Stimulated activated CD8-positive, alpha-beta memory T cell treated with anti-CD3 and anti-CD28 coated beads, Interleukin-12 subunit alpha, Interleukin-12 subunit beta, amount 100 ng/mL, for 1 hour (primary cell): ENCODE measurements at places on chromosomes 7 and 10.

GRCh38 chr7:132179080-132179430 lies 397.2 kb downstream of the PLXNA4 start:
- no peak for DNase-seq

- DNase-seq, result peak; percentile 7
Measured at GRCh38 chr10:132360766-132361447, 28.9 kb downstream of the LRRC27 start.

DNA sequence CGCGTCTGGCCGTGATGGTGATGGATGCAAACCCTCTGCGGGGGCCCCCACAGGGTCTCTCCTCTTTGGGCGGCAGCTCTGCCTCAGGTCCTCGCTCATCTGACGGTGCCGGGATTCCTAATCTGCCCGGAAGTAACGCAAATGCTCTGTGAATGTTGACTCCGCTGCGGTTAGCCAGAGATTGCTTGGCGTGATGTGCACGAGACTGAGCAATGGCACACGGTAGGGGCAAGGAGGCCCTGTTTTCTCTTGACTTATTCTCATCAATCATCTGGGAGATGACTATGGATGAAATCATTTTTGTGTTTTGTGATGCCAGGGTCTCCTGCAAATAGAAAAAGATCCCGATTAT lies 116.5 kb upstream of the ADAM12 start:
- no peak for DNase-seq

GRCh38 chr10:72108830-72109635 lies 20.7 kb upstream of the SPOCK2 start:
- no peak for DNase-seq

- no peak for DNase-seq
Measured at GRCh38 chr10:53579773-53580172, 807.2 kb upstream of the MBL2 start.

DNA sequence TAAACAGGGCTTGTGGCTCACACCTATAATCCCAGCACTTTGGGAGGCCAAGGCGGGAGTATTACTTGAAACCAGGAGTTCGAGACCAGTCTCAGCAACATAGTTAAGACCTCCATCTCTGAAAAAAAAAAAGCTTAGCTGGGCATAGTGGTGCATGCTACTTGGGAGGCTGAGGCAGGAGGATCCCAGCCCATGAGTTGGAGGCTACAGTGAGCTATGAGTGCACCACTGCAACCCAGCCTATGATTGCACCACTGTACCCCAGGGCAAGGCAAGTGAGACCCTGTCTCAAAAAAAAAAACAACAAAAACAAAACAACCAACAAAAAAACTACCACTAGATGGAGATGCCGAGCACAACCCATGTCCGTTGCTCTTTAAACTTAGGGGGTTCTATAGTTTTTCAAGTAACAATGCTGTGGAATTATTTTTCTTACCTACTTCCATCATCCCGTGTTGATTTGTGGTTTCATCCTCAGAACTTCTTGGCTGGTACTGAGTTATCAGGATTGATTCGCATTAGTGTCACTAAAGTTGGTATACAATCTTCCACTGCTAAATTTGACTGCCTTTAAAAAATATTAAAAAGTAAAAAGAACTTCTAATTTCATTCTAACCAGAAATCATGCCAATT lies 12.2 kb upstream of the REPIN1 start:
- no peak for DNase-seq

DNA sequence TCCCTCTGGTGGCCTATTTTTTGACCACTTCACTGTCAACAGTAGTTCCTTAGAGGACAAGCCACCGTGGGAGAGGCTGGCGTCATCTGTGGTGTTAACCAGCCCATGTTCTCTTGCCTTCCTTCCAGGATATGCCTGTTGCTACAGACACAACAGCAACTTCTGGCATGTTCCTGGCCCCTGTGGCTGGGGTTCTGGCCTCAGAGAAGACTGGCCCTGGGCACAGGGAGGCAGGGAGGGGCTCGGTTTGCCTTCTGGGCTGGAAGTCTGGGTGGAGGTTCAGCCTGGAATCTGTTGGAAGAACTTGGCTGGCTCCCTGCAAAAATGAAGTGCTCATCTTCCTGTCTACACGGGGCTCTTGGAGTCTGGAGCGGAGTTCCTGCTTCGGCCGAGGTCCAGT lies 25.7 kb downstream of the GOLGA7B start:
- DNase-seq, result no peak

GRCh38 chr7:147811923-147812322 lies 778.6 kb upstream of the C7orf33 start:
- no peak for DNase-seq

GRCh38 chr10:103912759-103913158 lies 5.2 kb downstream of the STN1 start:
- no peak for DNase-seq

DNA sequence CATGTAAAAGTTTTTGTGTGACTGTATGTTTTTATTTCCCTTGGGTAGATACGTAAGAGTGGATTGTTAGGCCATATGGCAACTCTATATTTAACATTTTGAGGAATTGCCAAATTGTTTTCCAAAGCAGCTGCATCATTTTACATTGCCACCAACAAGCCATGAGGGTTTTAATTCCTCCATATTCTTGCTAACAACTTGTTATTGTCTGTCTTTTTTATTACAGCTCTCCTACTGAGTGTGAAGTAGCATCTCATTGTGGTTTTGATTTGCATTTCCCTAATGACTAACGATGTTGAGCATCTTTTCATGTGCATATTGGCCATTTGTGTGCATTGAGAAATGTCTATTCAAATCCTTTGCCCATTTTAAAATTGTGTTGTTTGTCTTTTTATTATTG lies 94.9 kb downstream of the CARD11 start:
- DNase-seq, result no peak

DNA sequence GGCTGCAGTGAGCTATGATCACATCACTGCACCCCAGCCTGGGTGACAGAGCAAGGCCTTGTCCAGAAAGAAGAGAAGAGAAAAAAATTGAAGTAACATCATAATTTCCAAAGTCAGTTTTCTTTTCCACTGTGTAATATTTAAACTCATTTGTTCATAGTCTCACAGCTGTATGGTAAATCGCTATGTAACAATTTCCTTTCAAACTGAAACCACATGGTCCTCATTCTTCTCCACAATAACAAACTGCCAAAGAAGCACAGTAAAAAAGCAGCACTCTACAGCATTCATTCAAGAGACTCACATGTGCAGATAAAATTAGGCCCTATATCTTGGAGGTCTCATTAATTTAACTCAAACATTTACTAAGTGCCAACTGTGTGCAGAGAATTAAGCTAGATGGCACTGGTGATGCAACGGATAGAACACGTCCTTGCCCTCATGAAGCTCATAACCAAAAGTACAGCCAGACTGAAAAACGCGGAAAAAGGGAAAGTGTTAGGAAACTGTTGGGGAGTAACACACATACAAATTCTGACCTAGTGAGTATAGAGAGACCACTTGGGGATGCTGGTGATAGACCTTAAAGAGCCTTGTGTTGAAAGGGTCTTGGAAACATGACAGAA lies 174.0 kb upstream of the KCTD7 start:
- DNase-seq, result no peak

DNA sequence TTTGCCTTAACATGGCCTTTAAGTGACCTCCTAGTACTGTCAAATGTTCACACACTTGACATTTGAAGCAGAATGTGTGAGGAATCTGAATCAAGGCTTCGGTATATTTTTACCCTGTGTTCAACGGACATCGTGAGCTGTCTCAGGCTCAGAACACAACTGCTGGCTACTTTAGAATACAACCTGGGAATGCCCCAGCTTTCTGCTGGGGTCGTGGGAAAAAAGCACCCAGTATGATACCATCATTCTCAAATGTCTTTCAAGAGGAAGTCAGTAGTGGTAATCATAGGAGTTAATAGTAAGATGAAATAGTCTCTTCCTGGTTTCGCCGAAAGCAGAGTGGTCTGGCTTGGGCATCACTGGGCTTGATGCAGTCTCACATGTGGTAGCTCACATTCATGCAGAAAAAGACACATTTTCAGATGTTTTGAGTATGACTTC lies 67.2 kb downstream of the CREB5 start:
- DNase-seq, result no peak

GRCh38 chr7:41701068-41701941 lies 1.6 kb downstream of the INHBA start:
- no peak for DNase-seq

- DNase-seq, result no peak
Measured at GRCh38 chr7:147803606-147804005, 787.0 kb upstream of the C7orf33 start.

GRCh38 chr7:37081436-37081835 lies 357.1 kb upstream of the AOAH start:
- DNase-seq, result no peak

DNA sequence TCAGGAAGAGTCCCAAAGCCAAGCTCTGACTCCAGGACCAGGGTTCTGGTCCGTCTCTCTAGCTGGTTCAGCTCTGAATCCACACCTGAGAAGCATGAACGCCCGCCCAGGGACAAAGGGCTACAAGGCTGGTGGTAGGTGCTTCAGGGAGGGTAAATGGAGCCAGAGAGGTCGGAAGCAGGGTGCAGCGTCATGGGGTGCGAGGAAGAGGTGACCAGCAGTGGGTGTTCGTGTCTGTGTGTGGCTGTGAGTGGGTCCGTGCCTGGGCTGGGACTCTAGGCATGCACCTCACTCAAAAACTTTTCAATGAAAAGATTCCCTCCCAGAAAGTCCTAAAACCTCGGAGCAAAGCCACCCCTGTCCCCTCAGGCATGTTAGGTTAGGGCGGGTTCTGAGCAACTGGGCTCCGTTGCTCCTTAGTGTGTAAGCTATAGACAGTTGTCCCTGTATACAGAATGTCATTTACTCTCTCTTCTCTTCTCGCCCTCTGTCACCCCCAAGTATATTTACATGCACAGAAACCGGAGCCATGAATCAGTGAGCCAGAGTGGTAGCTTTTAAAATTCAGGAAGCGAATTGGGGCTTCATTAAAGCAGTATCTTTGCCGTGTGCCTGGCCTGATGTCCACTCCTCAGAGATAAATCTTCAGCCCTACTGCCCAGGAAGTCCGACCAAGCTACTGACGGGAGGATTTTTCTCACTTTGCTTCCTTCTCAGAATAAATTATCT lies 12.3 kb upstream of the GATA3 start:
- DNase-seq, result no peak

GRCh38 chr10:59910867-59911266 lies 4.5 kb upstream of the CCDC6 start:
- no peak for DNase-seq

DNA sequence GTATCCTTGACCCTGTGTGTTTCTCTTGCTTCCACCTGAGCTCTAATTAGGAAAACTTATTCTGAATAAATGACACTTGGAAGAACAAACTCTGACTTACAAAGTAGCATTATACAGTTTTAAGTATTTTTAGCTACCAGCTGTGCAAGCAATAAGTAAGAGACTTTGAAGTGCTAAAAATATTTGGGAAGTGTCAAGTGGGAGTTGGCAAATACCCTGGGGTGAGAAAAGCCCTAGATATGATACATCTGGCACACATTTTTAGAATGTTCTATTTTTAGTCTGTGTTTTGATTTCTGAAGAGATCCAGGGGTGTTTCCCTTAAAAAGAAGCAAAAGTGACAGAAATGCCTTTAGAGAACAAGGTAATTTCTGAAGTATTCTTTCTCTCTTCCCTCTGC lies 132.7 kb upstream of the TEX47 start:
- DNase-seq, result no peak
